CD4-positive, alpha-beta T cell treated with Interleukin-15 for 4 hours (primary cell): ENCODE measurements at places on chromosomes 16 and 17.

DNA sequence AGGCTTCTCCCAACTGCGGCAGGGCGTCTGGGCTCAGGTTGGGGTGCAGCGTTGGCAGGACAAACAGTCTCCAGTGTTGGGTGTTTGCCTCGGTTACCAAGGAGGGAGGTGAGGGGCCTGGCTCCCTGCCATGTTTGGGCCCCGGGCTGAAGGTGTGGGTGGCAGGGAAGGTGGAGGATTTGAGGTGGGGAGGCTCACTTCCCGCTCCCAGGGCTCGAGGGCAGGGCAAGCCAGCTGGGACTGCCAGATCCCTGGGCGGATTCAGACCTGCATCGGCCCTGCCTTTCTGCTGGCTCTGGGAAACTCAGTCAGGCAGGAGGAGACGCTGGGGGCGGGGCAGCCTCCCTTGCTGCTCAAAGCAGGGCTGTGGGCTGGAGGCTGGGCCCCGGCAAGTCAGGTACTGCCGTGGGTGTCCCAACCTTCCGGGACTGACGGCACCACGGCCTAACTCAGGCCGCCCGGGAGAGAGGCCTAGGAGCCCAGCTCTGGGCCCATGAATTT, 31.3 kb upstream of the KRT17 start:
- DNase-seq = no peak

DNA sequence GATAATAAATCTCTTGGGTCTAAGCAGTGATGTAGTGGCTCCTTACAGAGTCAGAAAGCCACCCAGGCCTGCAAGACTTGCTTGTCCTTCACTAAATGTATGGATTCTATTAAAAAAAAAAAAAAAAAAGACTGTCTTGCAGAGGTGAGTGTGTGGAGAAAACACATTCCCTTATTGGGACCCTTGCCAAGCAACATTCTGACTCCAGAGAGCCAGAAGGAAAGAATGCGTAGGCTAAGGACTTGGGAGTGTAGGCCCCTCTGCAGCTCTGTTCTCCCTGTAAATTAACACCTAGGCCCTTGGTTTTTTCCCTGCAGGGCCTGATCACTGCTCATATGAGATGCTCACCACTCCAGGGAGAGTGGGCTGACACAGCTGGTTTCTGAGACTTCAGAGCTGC, 17.8 kb downstream of the SCPEP1 start:
- no peak for DNase-seq

GRCh38 chr17:44307387-44308186, 814 bp upstream of the RUNDC3A start:
- DNase-seq = no peak

- DNase-seq = no peak
Observed at GRCh38 chr16:4370570-4371356, 885 bp upstream of the VASN start.

GRCh38 chr16:84918006-84918909, 93.1 kb downstream of the ZDHHC7 start:
- no peak for DNase-seq

DNA sequence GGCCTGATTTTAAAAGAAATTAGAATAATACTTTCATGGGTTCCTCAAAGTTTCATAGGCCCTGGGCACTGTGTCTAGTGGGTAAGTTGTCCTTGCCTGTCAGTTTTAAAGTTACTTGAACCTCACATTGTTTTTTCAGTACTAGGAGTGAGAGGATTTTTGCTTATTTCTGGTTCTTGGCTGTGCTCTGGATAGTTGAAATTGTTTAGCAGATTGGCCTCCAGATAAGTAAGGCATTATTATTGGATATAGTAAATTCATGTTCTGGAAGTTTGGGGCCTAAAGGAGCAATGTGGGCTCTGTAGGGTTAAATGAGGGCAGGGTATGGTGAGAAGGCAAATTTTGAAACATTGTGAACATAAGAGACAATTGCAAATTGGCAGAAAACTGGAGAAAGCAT, 78.5 kb downstream of the WNT3 start:
- DNase-seq = no peak

- DNase-seq = no peak
Observed at GRCh38 chr16:81327447-81328196, 12.9 kb downstream of the GAN start.

DNA sequence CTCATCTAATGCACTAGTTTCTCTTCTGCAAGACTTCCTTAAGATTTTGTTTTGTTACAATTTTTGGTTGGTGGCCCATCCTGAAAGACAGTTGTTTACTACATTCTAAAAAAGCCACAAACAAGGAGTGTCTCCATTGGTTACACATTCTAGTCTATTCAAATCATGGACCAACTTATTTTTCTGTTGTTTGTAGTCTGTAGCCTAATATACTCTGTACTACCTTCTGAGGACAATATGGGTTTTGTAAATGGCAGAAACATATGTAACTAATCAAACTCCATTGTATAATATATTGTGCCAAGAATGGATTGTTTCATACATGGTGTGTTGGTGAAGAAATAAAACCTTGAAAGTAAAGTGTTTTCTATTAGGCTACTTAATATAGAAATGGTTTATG, 79.5 kb upstream of the DHX40 start:
- no peak for DNase-seq

GRCh38 chr16:30395155-30395991, at the start of gene ZNF48:
Gene ZNF48, plus strand, starts transcription at chr16:30395420. Its CDS starts 375 bp downstream, at chr16:30395795.
- DNase-seq = peak; percentile 67

- DNase-seq = peak; percentile 57
Observed at GRCh38 chr17:75832164-75832651, 12.0 kb downstream of the UNC13D start.

DNA sequence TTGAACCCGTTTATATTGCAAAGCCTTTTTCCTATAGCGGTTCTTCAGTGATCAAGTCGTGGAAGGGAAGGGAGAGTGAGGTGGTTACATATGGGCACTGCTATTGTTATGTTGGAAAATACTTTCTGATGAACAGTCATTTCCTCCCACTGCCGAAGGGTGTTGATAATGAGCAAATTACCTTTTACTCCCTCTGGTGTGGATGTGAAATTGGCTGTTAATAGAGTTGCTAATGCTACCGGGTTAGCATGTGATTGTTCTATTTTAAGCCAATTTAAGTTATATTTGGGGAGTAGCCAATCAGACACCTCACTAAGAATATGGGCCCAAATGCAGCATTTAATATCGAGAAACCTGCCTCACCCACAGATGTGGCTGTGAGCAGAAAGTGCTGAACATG, 15.6 kb upstream of the PMFBP1 start:
- no peak for DNase-seq

DNA sequence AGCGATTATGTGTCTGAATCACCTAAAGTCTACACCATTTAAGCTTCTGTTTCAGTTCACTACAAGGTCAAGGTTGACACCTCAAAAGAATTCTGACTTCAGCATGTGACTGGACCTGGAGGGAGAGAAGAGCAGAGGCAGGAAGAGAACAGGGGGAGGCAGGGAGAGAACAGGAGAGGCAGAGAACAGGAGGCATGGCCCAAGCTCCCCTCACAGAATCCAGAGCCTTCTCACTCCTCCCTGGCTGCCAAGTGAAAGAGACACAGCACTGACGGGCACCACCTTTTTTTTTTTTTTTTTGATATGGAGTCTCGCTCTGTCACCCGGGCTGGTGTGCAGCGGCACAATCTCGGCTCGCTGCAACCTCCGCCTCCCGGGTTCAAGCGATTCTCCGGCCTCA, 11.4 kb downstream of the GGA2 start:
- DNase-seq = no peak

GRCh38 chr16:78576941-78577340, 477.5 kb downstream of the WWOX start:
- no peak for DNase-seq
